SJSA1 (cell line): ENCODE measurements at places on chromosomes 2 and 18.

- DNase-seq = no peak
Observed at GRCh38 chr18:5542515-5543035, 1.2 kb downstream of the EPB41L3 start.

GRCh38 chr2:96342085-96342484, 6.5 kb downstream of the NCAPH start:
- peak; percentile 67 for DNase-seq

DNA sequence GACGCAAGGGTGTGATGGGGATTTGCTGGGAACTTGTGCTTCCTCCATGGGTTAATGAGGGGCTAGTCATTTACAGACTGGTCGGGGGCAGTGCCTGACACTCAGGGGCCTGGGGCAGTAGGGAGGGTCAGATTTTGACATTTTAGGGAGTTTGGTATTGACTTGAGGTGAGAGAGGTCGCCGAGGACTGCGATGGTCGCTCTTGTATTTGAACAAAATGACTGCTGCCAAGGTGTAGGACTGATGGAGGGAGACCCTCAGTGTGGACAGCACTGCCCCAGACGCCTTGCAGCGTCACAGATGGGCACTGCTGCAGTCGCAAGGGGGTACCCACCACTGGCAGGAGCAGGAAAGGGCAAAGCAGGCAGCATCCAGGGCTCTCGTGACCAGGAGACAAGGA, 182.9 kb downstream of the RTP5 start:
- no peak for DNase-seq

DNA sequence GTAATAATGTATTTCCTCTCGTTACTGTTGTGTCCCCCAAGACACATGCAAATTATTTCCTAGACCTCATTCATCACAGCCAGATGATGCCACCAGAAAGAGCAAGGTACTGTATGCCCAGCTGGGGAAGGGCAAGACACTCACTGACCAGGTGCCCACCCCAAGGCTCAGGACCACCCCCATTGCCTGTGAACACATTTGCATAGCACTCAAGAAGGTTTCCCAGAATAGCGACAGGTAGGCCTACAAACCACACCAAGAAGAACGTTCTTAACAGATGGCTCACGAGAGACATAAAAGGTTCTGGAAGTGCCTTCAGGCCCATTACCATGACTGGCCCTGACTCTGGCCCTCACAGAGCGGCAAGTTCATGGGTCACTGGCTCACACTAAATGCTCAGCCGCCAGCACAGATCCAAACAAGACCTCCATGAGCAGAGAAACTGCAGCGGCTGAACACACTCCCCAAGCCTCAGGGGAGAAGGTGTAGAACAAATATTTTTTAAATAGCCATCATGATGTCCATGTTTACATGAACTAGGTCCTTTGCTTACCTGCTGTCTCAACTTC, 44.0 kb downstream of the FAM168B start:
- DNase-seq = no peak

- peak; percentile 75 for DNase-seq
Observed at GRCh38 chr2:217510771-217511291, 492.0 kb downstream of the TNS1 start.

DNA sequence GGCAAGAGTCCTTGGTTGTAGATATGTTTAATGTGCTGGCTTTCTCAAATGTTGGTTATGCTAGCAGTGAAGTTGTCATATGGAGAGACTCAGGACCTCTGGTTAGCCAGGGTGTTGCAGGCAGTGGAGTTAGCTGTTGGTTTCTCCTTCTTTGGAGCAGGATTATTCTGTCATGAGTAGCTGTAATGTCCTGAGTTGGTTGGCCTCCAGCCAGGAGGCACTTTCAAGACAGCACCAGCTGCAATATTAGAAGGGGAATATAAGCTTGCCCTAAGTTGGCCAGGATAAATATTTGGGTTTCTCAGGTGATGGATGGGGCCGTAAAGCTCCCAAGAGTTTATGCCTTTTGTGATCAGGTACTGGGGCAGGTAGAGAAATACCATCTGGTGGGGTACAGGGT, 65.5 kb downstream of the MSTN start:
- DNase-seq = no peak

DNA sequence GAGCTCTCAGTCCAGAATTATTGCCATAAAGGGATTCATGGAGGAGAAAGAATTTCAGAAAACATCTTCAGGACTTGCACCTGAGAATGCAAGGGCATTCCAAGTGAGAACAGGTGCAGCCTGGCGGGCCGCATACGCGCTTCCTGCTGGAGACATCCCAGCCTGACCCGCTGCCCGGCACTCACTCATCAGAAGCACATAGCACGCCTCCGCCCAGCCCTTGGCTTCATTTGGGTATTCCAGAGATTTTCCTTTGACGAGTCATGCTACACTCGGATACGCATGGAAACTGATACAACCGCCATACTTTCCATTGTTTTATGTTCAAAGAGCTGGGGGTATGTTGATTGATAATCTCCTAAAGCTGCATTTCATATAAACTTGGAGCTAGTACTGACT, 228.0 kb upstream of the ID2 start:
- DNase-seq = no peak

DNA sequence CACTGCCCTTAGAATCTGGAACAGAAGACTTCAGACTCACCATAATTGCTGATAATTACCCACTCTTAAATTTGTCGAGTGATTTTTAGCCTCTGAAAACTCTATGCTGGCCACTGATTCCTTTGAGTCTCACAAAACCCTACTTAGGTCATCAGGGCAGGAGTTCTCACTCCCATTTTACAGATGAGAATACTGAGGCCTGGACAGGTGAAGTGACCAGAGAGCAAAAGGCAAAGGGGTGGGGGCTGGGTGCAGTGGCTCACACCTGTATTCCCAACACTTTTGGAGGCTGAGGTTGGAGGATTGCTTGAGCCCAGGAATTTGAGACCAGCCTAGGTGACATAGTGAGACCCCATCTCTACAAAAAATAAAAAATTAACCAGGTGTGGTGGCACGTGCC, 34.8 kb upstream of the SLC35F6 start:
- DNase-seq = no peak

- DNase-seq = no peak
Observed at GRCh38 chr2:240401308-240401707, 34.2 kb upstream of the GPC1 start.

GRCh38 chr2:201795607-201796477, 10.5 kb upstream of the CDK15 start:
- peak; percentile 54 for DNase-seq

DNA sequence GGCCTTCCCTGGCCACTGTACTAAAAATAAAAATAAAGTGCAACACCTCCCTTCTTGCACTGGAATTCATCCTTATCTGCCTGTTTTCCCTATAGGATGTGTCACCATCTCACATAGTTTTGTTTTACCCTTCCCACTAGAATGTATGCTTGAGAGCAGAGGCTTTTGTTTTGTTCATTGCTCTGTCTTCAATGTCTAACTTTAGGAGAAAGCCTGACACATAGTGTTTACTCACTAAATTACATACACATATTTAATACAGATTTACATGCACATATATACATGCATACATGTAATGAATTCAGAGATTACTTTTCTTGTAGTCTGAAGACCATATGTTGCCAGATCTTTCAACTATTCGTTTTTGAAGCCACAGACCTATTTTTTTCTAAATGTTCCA, 23.0 kb downstream of the CD302 start:
- DNase-seq = no peak

DNA sequence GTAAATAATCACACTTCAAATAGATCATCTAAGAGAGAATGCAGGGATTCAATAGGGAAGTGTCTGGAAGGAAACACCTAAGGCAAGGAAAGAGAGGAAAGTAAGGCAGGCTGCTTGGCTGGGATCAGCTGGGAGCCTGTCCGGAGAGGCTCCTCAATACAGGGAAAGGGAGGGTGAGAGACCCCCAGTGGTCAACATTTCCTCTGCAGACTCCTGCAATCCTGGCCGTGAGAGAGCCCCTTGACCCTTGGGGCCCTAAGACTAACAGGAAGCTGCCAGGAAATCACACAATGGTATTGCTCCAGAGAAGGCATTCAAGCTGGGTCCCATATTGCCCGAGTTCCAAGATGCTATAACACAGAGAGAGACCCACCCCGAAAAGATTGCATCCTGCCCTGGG, 549.4 kb downstream of the NYAP2 start:
- no peak for DNase-seq

GRCh38 chr18:62766266-62766665, 50.9 kb downstream of the PHLPP1 start:
- no peak for DNase-seq

DNA sequence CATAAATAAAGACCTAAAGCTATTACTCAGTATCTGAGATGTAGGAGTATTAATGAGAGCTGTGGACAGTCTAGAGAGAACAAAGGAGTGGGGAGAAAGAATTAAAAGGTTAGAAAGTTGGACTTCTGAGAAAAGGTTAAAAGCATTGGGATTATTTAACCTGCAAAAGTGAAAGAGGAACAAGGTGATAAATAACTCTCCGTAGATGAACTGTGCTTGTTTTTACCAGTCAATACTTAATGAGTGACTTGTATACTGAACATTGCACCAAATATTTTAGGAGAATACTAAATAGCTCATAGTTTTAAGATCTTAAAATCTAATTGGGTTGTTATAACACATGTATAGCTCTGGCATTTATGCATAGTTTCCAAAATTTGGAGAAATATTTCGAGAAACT, 137.5 kb downstream of the GPD2 start:
- DNase-seq = no peak

GRCh38 chr2:187188783-187189631, 259.0 kb downstream of the CALCRL start:
- no peak for DNase-seq

- peak; percentile 47 for DNase-seq
Observed at GRCh38 chr2:7427293-7428060, 510.3 kb downstream of the RNF144A start.

DNA sequence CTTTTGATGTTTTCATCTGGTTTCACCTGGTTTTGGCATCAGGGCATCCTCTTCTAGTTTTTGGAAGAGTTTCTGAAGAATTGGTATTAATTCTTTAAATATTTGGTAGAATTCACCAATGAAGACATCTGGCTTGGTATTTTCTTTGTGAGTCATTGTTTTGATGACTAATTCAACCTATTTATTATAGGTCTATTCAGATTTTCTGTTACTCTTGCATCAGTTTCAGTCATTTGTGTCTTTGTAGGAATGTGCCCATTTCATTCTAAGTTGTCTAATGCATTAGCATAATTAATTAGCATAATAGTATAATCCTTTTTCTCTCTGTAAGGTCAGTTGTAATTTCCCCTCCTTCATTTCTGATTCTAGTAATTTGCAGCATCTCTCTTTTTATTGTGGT, 8.0 kb downstream of the GNLY start:
- peak; percentile 82 for DNase-seq

- DNase-seq = no peak
Observed at GRCh38 chr2:210399440-210400041, 77.0 kb downstream of the LANCL1 start.

DNA sequence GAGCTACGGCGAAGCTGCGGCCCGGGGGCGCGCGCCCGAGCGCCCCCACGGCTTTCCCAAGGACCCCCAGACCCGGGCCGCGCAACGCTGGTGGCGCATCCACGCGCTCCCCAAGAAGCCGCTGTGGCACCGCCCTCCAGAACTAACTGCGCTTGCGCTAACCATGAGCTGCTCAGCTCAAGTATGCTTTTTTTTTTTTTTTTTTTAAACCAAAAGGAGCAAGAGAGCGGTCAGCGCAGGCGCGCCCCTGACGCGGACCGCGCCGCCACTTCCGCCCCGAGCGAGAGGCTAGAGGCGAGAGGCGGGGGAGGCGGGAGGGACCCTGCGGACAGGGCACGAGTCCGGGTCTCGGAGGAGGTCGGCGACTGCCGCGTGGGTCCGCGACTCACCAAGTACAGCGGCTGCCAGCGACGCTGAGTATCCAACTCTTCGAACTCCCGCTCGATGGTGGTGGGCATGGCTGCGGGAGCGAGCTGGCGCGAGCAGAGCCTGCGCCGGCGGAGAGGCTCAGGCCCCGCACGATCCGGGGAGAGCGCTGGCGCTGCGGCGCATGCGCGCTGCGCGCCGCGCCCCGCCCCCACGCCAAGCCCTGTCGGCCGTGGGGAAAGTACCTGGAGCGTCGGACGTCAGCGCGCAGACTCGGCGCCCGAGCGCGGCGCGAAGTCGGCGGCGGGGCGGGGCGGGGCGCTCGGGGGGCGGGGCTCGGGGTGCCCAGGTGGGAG, at the start of gene PTPN2:
Gene PTPN2 (minus strand): TSS at position 554 of the 722 bp plus-strand sequence. CDS start 96 bp downstream, at position 458.
- peak; percentile 94 for DNase-seq

- DNase-seq = no peak
Observed at GRCh38 chr2:230575642-230576324, 136.9 kb upstream of the CAB39 start.

- DNase-seq = no peak
Observed at GRCh38 chr2:226818930-226819329, 16.9 kb upstream of the RHBDD1 start.

DNA sequence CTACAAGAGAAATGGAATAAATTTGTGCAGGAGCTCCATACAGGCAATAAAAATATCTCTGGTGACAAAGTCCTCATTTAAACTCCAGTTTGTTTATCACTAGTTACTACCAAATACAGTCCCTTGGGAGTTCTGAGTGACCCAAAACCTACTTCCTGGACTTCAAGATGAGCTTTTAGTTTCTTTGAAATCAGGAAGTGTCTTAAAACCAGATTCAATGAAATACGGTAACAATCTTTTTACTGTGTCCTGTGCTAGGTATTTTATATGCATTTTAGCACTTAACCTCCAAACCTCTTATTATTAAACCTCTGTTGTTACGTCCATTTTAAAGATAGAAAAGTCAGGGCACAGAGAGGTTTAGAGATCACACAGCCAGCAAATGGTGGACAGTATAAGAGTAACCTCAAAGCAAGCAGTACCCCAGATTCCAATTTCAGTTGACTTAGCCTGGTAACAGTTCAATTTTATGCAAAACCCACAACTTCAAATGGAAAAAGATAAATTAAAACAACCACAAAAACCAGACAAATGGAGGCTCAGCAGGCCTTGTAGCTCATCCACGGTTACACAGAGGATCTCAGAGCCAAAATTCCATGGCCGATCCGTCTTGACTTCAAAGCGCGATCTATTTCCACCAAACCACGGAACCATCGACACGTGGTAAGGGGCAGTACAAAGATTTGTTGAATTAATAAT, 1.3 kb upstream of the KCMF1 start:
- peak; percentile 43 for DNase-seq

GRCh38 chr2:66496670-66497420, 61.9 kb downstream of the MEIS1 start:
- DNase-seq = no peak

DNA sequence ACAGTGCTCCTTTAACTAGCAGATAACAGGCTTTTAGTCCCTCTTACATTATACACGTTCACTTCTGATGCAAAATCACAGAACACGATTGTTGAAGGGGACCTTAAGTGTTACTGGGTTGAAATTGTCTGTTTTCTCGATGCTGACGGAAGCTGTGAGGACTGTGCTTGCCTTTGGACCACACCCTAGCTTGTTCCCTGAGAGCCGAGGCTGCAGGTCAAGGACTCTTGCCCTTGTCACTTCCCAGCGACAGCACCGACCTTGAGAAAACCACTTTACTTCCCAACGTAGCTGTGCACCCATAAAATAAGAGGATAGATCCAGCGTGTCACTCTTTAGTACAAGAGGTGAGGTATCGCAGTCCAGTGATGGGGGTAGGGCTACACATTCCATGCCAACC, 701.0 kb downstream of the DCDC2C start:
- DNase-seq = no peak

- no peak for DNase-seq
Observed at GRCh38 chr18:56139372-56139771, 499.0 kb downstream of the TXNL1 start.
